NCI-H1417 (cell line): ENCODE measurements at places on chromosomes 5 and 9.

DNA sequence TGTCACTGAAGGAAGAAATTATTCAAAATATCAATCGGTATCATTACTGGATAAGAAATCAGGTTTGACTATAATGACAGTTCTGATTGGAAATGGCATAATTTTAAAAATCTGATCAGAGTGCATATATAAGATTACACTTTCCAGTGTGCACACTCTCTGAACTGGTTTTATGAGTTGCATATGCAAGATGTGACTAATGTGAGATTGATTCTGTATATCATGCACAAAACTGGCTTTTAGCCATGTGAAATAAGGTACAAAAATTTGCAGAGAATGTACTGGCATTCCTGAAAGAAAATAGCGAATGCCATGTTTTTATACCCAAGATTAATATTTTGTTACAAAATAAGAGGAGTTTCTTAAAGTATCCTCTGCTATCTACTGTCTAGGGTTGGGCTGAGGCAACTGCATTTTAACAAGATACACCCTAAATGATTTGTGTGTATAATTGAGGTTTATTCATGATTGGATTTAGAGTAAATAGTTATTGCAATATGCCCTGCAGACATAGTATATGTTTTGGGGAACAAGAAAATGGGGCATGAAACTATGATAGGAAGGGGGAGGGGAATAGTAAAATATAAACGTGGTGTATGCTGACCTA is 70.7 kb downstream of the LNPEP start:
- no peak for DNase-seq

DNA sequence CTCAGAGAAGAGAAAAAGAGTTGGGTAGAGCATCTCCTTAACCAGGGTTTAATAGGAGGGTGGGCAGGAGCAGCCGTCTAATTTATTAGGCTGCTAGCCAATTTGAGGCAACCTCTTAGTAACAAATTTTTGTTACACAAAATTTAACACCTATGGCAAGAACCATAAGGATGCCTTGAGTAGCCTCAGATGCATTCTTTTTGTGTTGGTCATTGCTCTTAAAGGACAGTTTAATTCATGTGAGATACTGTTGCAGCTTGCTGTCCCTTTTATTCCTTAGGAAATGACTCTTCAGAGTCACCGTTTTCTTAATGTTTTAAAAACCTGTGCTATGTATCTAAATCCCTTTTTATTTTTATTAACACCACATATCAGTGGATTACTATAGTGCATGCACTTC is 255.1 kb downstream of the MAST4 start:
- DNase-seq, result no peak

DNA sequence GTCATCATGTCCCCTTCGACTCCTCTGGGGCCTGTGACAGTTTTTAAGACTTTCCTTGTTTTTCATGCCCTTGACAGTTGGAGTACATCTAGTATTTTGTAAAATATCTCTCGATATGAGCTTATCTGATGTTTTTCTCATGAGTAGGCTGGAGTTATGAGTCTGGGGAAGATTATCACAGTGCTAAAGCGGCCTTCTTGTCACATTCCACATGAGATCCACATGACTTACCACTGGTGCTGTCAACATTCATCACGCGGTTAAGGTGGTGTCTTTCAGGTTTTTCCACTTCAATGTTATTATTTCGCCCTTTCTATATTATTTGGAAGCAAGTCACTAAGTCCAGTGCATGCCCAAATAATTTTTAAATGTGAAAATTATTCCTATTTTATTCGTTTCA is 17.1 kb upstream of the CAST start:
- DNase-seq, result no peak

DNA sequence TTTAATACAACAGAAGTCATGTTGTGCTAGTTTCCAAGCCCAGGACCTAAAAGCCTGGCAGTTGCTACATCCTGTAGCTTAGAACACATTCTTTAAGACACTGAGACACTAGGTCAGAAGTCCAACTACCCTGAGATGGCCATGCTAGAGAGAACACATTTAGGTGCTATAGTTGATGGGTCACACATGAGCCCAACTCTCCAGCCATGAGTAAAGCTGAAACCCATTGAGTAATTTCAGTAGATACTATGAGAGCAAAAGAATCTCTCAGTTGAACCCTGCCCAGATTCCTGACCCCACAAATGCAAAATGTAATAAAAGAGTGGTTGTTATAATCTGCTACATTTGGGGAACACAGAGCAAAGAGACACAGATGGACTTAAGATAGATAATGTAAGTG is 164.4 kb downstream of the SEMA5A start:
- no peak for DNase-seq

DNA sequence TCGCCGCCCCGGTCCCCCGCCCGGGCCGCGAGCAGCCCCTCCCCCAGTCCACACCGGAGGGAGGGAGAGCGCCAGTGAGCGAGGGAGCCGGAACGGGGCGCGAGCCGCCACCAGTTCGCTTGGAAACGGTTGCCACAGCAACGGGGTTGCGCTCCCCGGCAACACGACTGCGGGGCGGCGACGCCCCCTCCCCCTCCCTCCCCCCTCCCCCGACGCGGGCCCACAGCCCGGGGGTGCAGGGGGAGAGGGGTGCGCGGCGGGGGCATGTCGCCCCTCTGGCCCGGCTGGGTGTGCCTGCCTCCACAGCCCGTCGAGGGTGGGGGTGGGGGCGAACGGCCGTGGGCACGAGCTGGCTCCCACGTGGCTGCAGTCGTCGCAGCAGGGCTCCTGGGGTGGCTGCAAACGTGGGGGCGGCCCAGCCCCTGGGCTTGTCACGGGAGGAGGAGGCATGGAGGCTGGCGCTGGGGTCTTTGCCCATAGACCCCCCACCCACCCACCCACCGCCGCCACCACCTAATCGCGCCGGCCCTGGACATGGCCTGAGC is 524 bp downstream of the PRR7 start:
- peak; percentile 62 for DNase-seq

DNA sequence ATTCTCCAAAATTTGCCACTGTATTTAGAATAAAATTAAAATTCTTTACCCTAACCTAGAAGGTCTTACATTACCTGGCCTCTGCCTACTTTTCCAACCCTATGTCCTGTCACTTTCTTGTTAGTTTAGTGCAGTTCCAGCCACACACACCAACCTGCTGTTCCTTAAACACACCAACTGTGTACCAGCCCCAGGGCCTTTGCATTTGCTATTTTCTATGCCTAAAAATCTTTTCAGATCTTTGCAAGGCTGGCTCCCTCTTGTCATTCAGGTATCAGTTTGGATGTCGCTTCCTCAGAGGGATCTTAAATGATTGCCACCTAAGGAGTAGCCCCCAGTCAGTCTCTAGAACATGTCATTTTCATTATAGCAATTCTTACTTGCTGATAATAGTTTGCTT is 17.7 kb upstream of the NRG2 start:
- DNase-seq, result no peak

DNA sequence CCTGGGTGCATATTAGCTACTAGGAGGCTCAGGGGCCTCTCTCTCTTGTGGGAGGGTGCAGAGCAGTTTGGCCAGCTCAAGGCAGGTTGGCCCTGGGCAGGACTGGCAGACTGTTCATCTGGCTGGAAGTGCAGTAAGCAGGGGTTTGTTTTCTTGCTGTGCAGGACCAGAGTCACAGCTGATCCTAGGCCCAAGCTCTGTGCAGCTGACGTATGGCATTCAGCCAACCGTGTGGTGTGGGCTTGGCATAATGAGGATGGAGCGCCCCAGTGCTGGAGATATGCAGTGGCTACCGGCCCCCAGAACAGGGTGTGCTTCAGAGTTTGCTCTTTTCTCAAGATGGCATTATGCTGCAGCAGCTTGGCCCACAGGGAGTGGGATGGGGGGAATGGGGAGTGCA is 31.0 kb upstream of the PHF24 start:
- DNase-seq, result no peak

GRCh38 chr5:135112008-135112725 is 78.1 kb upstream of the PITX1 start:
- no peak for DNase-seq

DNA sequence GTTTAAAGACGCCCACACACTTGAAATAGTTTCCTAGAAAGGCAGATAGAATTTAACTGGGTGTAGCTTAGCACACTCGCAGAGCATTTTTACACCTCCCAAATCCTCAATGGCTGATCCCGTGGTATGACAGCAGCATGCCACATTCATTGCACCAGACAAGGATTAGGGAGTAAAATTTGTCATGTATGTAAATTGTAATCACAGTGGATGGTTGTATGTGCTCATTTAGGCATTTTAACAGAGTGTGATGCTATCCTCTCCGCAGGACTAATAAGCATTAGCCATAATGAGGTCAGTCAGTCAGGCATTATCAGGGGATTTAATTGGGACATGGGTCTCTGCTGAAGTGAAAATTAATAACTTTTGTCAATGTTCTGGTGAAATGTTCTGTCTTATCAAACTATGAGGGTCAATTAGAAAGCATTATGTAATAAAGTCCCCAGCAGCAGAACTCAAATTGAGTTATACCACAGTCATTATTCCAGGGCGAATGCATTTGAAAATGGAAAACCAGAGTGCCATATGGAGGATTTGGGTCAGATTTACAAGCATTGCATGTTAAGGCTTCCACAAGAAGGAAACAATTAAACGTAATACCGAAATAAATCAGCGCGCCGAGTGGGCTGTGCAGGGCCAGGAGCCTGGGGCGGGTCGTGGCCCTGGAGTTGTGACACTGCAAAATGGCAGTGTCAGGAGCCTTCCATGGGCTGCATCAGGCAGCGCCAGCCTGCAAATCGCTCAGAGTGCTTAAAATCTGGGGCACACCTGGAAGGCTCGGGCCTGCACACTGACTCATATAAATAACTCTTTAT is 602.2 kb downstream of the BNC2 start:
- DNase-seq, result no peak

- no peak for DNase-seq
Observed at GRCh38 chr9:27475057-27475595, 49.0 kb upstream of the IFNK start.

DNA sequence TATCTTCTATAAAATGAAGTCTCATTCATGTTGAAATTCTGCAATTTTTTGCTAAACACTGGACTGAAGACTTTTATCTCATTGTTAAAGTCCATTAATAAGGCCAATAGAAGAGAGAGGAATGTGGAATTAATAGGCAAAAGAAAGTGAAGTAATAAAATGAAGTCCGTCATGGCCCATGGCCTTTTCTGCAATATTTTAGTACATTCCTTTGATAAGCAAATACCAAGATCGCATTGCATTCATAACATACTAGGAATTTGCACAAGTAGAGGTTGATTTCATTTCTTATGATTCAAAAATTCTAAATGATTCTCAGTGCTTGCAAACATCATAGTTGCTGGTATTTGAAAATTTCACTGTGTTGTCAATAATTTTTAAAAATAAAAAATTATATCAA is 664.0 kb downstream of the NR2F1-AS1 start:
- DNase-seq, result no peak

DNA sequence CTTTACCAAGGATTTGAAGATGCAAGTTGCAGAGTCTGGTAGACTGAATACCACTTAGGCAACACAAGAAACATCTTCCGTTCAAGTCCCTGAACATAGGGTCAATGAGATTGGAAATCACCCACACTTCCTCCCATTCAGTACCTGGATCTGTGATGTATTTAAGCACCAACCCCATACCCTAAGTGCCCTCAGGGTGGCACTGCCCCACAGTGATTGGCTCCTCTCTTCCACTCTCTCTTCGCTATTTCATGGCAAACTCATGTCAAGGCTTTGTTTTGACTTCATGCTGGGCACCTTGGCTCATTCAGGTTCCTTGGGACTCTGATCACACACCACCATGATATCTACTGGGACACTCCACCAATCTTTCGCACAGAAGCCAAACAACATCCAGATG is 53.7 kb downstream of the GGTA1 start:
- no peak for DNase-seq

DNA sequence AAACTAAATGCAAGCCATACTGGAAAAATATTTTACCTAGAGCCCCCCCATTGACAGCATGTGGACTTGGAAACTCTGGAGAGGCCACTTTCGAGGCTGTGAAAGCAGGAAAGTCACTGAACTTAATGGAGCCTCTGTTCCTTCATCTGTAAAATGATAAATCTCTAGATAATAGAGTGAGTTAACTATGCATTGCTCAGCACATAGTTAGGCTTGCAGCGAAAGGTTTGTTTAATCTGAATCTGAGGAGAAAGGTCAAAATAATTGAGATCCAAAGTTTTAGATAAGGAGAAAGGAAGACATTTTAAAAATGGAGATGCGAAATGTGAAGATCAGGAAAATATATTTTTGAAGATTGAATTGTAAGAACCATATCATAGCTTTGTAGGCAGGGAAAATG is 4.6 kb downstream of the PCSK5 start:
- no peak for DNase-seq

DNA sequence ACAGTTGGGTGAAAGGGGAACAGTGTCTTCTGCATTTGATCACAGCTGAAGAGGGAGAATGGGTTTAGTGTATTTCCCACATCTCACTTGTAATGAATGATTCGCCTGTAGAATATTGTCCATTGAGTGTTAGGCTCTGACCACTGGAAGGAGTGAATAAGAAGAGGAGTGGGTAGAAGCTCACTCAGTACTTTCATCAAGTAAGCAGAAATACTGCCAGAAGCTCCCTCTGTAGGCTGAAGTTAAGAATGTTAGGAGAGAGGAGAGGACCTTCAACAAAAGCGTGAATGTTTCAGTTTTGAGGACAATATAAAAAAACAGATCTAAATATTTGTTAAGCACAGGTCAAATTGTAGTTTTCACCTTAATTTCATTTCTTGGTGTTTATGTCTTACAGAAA is 27.5 kb downstream of the FSD1L start:
- DNase-seq, result peak; percentile 7

DNA sequence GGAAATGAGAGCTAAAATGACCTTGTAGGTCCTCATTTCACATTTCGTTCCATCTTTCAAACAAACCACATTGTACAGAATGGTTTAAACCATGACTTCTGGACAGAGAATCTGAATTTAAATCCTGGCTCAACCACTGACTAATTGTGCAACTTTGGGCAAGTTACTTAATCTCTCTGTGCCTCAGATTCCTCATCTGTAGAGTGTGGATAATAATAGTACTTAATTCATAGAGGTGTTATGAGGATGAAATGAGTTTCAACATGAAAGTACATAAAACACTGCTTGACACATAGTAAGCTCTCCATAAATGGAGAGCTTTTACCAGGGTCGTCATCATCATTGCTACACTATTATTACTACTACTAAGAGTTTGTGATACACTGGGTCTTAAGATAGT is 46.3 kb upstream of the FOXE1 start:
- no peak for DNase-seq

DNA sequence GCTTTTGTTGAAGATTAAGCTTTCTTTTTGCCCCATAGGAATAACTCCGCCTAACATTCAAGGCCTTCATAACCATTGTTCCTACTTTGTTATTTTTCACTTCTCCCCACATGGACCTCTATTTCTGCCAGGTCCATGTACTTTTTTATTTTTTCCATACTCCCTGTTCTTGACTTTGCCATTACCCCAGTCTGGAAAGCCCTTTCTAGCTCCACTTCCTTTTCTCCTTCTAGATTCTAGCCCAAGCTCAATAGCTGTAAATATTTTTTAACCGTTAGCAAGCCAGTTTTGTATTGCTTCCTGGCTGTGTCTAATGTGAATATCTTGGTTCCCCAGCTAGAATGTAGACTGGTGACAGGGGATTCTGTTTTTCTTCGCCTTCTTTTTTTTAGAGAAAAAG is 26.1 kb downstream of the NCBP1 start:
- DNase-seq, result no peak

- DNase-seq, result no peak
Observed at GRCh38 chr9:98958271-98958984, 14.7 kb downstream of the COL15A1 start.
